ENCODE measurements at places on chromosomes 13 and 19.

- H3K27ac ChIP-seq: no peak overlapping the region
These were observed 1551.9 kb downstream of the EFNB2 start for GRCh38 chr13:104983601-104984000.

DNA sequence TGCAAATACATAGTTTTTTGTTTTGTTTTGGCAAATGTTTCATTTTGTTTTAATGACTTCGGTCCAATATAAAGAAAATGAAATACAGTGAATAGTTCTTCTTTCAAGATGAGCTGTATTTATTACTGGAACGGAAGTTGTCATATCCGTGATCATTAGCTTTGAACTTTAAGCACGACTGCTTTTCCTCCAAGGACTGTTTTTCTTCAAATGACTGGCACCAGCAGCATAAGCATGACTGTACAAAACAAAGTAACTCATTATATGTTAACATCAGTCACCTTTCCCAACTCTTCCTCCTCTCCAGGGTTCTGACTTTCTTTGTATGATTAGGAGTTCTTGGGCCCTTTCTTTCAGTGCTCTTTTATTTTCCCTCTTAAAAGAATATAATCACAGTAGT is 20.5 kb downstream of the EDNRB start:
- H3K27ac ChIP-seq: no peak overlapping the region
- H3K36me3 ChIP-seq: no peaks in the 10 kb centered on the region
- H3K4me1 ChIP-seq: no peaks in the 10 kb centered on the region
- no peak overlapping the region for H3K4me3 ChIP-seq
- peak; percentile 24 for ATAC-seq

DNA sequence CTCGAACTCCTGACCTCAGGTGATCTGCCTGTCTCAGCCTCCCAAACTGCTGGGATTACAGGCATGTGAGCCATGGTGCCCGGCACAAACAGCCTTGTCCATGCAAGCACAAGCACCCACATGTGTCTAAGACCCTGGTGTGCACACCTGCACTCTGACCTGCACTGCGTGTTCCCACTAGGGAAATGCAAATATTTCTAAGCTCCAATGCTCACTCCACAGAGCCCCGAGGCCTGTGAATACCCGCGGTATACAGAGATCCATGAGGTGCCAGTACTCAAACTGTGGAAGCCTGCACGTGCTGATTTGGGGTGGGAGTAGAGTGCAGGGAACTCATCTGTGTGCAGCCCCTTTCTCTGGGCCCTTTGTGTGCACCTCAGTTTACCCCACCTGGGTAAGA is 14.7 kb downstream of the GADD45B start:
- H3K36me3 ChIP-seq: no peaks in the 10 kb centered on the region
- H3K27ac ChIP-seq: no peak overlapping the region
- H3K4me3 ChIP-seq: no peak overlapping the region
- peaks cover 10% of the 10 kb centered on the region for H3K27me3 ChIP-seq
- no peak for ATAC-seq

DNA sequence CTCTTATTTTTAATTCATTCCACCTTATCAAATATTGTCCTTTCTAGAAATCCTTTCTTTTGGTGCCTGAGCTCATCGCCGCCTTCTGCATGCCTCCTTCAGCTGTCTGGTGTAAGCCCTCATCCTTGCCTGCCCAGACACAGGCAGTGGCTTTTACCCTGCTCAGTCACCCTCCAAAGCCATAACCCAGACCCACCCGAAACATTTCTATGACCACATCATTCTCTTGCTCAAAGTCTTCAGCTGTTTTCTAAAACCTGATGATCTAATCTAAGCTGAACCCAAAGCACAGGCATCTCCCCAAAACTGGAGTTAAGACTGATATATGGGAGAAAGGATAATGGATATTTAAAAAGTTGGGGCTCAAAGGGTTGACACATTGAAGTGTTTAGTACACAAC is 753.7 kb upstream of the SGCG start:
- H3K4me1 ChIP-seq: no peaks in the 10 kb centered on the region
- no peak overlapping the region for H3K4me3 ChIP-seq
- no peaks in the 10 kb centered on the region for H3K36me3 ChIP-seq
- ATAC-seq: no peak
- H3K27ac ChIP-seq: no peak overlapping the region

- H3K36me3 ChIP-seq: no peaks in the 10 kb centered on the region
- H3K4me3 ChIP-seq: no peak overlapping the region
- H3K27ac ChIP-seq: no peak overlapping the region
- peaks cover 8% of the 10 kb centered on the region for H3K4me1 ChIP-seq
- H3K27me3 ChIP-seq: peaks cover 31% of the 10 kb centered on the region
- no peak for ATAC-seq
These were observed 33.5 kb upstream of the DCT start for GRCh38 chr13:94513026-94513425.

DNA sequence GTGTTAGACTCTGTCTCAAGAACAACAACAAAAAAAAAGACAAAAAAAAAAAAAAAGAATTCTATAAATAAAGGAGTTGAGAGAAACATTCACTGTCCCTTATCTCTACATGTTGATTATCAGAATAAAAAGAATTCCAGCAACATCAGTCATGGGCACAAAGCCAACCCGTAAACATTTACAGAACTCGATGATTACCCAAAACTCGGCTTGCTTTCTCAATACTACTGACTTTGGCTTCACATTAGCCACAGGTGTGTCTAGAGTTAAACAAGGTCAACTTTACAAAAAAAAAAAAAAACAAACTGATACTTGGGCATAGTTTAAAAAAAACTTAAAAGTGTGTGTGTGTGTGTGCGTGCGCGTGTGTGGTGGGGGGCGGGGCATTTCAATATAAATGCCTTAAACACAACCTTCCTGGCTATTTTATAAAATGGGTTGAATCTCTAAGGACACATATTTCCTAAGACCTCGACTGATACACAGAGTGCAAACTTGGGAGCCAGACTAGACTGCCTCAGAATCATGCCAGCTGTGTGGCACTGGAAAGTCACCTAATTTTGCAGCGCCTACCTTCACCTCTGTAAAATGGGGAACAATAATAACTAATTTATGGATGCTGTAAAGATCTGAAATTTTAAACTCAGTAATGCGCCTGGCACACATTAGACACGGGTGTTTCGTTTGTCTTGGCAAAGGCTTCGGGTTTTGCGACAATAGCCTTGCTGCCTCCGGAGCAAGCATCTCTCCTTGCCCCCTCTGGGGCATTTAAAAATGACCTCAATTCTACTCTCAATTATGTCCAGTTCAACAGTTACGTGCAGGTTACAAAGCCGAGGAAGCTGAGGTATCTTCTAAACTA is 922 bp downstream of the EBPL start:
- ATAC-seq: peak; percentile 9
- peak overlapping the region; percentile 83 for H3K27ac ChIP-seq
- H3K27me3 ChIP-seq: no peaks in the 10 kb centered on the region
- H3K36me3 ChIP-seq: no peaks in the 10 kb centered on the region

All from activated T-helper 17 cell treated with anti-CD3 and anti-CD28 coated beads, Interleukin-2, amount 50 U/mL, for 72 hours (primary cell).